ENCODE measurements at places on chromosomes 13 and 19. TPM values are rescaled to one million over a fixed set of nuclear protein-coding genes. Genes with fewer than 3 reads are reported as not detected.

The ANGPTL4 gene
- polyA plus RNA-seq, result 71.2 TPM

The PLIN5 gene
- 0.59 TPM for polyA plus RNA-seq

DNA sequence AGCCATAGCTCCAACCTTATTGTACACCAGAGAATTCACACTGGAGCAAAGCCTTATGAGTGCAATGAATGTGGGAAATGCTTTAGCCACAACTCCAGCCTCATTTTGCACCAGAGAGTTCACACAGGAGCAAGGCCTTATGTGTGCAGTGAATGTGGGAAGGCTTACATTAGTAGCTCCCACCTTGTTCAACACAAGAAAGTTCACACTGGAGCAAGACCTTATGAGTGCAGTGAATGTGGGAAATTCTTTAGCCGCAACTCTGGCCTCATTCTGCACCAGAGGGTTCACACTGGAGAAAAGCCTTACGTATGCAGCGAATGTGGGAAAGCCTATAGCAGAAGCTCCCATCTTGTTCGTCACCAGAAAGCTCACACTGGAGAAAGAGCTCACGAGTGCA, 5.9 kb upstream of the TRAPPC2B start:
- no peak overlapping the region for H3K4me3 ChIP-seq
- no peak overlapping the region for H3K27ac ChIP-seq
- no peaks in the 10 kb centered on the region for H3K27me3 ChIP-seq

- no peak overlapping the region for H3K27ac ChIP-seq
- DNase-seq, result peak; percentile 58
- H3K27me3 ChIP-seq, result no peaks in the 10 kb centered on the region
- H3K36me3 ChIP-seq, result no peaks in the 10 kb centered on the region
Measured at GRCh38 chr19:18020212-18021085, 12.5 kb downstream of the ARRDC2 start.

The OLFM2 gene
- polyA plus RNA-seq, result 10.7 TPM

The CFAP97D2 gene
- not detected for polyA plus RNA-seq

The ITGBL1 gene
- polyA plus RNA-seq, result 78.7 TPM

DNA sequence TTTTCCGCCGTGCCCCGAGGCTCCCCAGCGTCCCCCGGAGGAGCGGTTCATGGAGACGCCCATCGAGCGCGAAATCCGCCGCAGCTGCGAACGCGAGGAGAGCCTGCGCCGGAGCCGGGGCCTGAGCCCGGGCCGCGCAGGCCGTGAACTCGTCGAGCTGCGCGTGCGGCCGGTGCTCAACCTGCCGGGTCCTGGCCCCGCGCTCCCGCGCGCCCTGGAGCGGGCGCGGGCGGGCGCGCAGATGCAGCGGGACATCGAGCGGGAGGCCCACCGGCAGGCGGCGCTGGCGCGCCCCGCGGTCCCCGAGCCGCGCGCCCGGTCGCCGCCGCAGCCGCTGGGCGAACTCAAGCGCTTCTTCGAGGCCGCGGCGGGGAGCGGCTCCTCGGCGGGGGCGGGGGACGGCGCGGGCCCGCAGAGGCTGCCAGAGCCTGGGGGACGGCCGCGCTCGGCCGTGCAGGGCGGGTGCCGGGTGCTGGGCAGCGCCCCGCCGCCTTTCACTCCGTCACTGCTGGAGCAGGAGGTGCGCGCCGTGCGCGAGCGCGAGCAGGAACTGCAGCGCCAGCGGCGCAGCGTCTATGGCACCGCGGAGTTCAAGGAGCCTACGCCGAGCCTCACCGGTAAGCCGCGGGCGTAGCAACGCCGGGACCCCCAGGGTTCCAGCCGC, 807 bp downstream of the MISP3 start:
- H3K4me3 ChIP-seq, result peak overlapping the region; percentile 60
- H3K36me3 ChIP-seq, result no peaks in the 10 kb centered on the region
- peak; percentile 92 for DNase-seq
- no peaks in the 10 kb centered on the region for H3K27me3 ChIP-seq
- peak overlapping the region; percentile 24 for H3K27ac ChIP-seq

- DNase-seq, result no peak
- no peak overlapping the region for H3K4me3 ChIP-seq
- no peaks in the 10 kb centered on the region for H3K36me3 ChIP-seq
- no peaks in the 10 kb centered on the region for H3K27me3 ChIP-seq
- no peaks in the 10 kb centered on the region for H3K4me1 ChIP-seq
Measured at GRCh38 chr13:102726430-102726829, 31.6 kb upstream of the METTL21C start.

The FGF22 gene
- 0.93 TPM for polyA plus RNA-seq

GRCh38 chr19:6576869-6577475, 14.0 kb downstream of the CD70 start:
- H3K4me3 ChIP-seq, result no peak overlapping the region
- H3K27me3 ChIP-seq, result no peaks in the 10 kb centered on the region
- DNase-seq, result no peak
- peak overlapping the region; percentile 78 for H3K27ac ChIP-seq
- H3K36me3 ChIP-seq, result no peaks in the 10 kb centered on the region

DNA sequence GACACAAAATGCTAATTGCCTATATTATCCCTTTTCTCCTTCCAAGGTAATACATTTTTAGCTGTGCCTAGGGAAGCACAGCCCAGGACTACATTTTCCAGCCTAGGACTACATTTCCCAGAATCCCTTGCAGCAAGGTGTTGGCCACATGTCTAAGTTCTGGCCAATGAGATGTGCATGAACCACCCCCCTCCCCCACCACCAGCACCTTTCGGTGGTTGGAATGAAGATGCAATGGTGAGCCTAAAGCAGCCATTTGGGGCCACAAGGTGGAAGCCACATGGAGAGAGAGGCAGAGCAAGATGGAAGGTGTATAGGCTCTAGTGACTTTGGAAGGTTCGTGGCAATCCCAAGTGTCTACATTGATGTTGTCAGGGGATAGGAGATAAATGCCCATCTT, 16.2 kb downstream of the UNC13A start:
- H3K4me1 ChIP-seq, result no peaks in the 10 kb centered on the region
- no peak overlapping the region for H3K27ac ChIP-seq
- no peaks in the 10 kb centered on the region for H3K36me3 ChIP-seq
- H3K4me3 ChIP-seq, result no peak overlapping the region
- no peaks in the 10 kb centered on the region for H3K27me3 ChIP-seq
- peak; percentile 73 for DNase-seq

- no peaks in the 10 kb centered on the region for H3K4me1 ChIP-seq
Measured at GRCh38 chr13:102035969-102036368, 365.9 kb downstream of the FGF14 start.

GRCh38 chr19:1327125-1327524, 41.5 kb downstream of the EFNA2 start:
- H3K27me3 ChIP-seq, result no peaks in the 10 kb centered on the region
- no peaks in the 10 kb centered on the region for H3K4me1 ChIP-seq
- H3K36me3 ChIP-seq, result no peaks in the 10 kb centered on the region
- no peak overlapping the region for H3K4me3 ChIP-seq

DNA sequence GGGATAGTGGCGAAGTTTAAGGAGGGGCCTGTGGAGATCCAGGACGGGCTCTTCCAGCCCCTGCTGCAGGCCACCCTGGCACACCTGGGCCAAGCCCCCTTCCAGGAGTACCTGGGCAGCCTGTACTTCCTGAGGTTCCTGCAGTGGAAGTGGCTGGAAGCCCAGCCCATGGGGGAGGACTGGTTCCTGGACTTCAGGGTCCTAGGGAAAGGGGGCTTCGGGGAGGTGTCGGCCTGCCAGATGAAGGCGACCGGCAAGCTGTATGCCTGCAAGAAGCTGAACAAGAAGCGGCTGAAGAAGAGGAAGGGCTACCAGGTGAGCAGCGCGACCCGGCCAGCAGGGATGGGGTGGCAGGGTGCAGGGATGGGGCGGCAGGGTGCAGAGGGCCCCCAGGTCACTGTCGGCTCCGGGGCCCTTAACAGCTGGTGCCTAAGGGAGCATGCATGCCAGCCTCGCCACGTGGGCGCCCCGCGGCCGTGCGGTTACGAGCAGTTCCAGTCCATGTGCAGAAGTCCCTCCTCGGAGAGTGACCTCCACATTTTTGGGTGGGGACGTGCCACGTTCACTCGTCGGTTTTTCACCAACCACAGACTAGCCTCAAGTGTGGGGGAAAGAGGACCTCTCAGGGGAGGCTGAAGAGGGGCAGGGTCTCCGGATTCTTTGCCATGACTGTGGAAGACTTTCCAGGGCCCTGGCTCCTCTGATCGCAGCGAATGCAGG, 912 bp downstream of the GRK1 start:
- no peak for DNase-seq
- no peaks in the 10 kb centered on the region for H3K27me3 ChIP-seq
- no peak overlapping the region for H3K4me3 ChIP-seq
- no peak overlapping the region for H3K27ac ChIP-seq
- H3K36me3 ChIP-seq, result no peaks in the 10 kb centered on the region

The PALM gene
- 6.2 TPM for polyA plus RNA-seq
